ENCODE measurements at places on chromosomes 3 and 15.

- no peak for DNase-seq
These were observed 54.2 kb downstream of the PPARG start for GRCh38 chr3:12343047-12343501.

GRCh38 chr15:52343831-52344230 lies 48.2 kb upstream of the MYO5C start:
- no peak for DNase-seq

DNA sequence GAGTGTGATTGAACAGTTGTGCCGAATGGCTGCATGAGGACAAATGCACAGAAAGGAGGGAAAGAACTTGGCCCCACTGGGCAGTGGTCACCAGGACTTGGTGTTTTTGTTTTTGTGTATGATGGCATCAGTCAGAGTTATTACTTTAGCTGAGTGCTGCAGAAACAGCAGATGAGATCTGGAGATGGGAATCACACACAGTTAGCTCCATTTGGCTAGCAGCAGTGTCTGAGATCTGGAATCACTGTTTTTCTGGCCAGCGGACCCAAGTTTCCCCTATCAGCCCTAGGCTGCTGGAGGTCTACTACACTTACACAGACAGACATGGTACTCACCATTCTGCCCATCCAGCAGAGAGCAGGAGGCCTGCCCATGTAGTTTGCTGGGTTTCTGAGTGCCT lies 45.9 kb upstream of the APEH start:
- DNase-seq = no peak

DNA sequence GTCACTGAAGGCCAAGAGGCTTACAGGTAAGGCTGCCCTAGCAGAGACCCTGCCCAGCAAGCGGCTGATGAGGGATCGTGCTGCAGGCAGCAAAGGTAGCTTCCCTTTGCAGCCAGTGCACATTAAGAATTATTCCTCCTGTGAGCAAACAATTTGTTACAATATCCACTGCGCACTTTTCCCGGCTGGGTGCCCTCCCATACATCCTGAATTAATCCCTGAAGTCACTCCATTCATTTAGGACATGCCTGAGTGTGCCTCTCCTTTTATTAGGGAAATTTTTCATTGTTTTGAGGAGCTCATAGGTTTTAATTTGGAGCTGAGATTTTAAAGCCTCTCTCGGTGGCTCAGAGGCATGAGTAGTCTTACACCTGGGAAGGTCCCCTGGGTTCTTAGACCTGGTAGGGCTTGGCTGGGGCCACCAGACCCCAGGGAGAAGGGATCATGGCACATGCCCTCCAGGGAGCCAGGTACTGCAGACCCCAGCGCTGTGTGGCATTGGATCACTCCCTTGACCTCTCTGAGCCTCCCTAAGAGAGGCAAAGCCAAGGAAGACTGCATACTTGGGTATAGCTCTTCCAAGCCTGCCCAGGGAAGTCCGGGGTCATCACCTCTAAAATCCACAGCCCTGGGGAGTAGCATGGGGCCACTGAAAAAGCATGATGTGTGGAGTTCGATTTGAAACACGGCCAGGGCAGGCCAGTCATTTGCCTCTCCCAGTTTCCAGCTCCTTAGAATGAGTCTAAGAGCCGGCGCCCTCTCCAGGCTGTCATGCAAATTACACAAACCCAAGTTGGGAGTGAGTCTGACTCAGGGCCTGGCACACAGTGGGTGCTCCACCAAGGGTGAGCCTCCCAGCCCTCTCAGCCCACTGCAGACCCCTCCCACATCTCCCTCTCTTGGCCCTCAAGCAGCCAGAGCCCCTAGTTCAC lies 151.9 kb upstream of the LINGO1 start:
- peak; percentile 59 for DNase-seq

DNA sequence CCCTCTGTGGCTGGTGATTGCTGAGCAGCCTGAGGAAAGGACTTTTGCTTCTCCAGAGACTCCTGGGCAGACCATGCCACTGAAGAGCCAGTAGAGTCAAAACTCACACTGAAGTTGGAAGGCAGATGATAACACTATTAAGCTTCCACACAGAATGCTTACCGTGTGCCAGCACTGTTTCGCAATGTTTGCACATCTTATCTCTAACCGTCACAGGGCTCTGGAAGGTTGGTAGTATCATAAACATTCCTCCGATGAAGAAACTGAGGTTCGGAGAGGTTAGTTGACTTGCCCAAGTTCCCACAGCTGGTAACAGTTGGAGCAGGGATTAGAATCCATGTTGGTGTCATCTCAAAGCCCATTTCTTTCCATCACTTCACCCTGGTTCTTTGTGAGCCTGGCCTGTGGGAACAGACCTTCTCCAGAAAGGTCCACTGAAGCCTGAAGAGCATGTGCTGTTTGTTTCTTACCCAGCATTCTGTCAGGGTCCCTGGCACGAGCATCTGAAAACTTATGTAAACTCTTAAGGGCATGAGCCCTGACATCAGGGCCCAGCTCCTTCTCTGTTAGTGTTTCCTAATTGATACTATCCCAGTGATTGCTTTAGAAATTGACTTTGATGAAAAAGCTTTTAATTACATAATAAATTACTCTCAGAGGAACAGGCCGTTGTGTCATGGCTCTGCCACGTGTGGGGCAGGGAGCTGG lies 77.0 kb upstream of the PRR23C start:
- no peak for DNase-seq

GRCh38 chr3:50591196-50591741 lies 20.3 kb downstream of the CISH start:
- no peak for DNase-seq

DNA sequence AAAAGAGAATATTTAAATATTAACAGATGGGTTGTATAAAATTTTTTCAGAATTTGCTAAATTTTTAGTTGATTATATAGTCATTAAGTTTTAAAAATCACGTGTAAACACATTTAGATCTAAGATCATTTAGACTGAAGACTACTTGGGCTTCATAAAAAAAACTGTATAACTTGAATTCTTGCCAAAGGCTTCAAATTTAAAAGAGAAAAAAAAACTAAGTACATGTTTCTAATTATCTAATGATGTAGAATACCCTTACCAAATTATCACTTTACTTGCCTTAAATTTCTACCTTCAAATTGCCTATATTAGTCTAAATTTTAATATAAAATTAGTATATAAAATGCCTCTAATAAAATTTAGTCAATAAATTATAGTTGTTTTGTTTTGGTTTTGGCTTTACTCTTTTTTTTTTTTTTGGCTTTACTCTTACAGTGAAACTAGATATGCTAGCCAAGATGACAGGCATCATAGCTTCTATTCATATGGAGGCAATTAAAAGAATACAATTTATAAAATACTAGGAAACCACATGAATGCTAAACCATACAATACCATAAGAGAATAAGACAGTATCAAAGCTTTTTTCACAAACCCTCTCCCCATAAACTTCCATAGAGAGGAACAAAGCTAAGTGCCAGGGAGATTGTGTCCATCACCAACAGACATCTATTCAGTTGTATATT lies 183.1 kb upstream of the KCNMB2 start:
- DNase-seq = no peak

DNA sequence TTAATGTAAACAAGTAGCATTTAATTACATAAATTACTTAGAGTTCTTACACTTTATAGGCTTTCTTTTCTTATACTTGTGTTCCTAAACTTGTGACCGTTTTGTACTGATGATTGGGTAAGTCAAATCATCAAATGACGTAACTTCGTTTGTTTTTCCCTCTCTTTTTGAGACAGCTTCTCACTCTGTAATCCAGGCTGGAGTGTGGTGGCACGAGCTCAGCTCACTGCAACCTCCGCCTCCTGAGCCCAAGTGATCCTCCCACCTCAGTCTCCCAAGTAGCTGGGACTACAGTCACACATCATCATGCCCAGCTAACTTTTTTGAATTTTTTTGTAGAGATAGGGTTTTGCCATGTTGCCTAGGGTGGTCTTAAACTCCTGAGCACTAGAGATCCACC lies 226.0 kb downstream of the TCF12 start:
- no peak for DNase-seq

GRCh38 chr3:16011376-16011775 lies 163.1 kb upstream of the GALNT15 start:
- DNase-seq = no peak

Data from GM13977 (cell line).